Femur (tissue), 1 donor: ENCODE measurements at places on chromosomes 5 and 9.

DNA sequence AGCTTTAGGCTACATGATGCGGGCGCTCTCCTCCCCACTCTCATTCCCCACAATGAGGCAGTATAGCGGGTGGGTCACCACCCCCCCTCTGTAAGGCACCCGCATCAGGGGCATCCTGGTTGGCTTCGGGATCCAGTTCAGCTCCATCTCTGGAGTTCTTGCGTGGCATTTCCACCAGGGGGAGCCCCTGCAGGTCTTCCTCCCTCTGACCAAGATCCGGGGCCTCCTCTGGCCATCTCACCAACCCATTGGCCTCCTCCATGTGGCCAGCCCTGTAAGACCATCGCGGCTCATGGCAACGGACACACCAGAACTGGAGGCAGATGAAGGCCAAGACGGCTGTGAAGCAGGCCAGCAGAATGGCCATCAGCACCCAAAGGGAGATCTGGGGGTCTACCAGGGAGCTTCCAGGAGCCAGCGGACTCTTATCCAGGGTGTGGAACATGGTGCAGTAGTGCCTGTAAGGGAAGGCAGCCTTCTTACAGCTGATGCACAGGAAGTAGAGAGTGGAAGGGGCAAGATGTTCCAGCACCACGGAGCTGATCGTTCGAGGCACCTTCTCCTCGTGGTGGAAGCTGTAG is 77.0 kb downstream of the CYFIP2 start:
- DNase-seq = no peak

DNA sequence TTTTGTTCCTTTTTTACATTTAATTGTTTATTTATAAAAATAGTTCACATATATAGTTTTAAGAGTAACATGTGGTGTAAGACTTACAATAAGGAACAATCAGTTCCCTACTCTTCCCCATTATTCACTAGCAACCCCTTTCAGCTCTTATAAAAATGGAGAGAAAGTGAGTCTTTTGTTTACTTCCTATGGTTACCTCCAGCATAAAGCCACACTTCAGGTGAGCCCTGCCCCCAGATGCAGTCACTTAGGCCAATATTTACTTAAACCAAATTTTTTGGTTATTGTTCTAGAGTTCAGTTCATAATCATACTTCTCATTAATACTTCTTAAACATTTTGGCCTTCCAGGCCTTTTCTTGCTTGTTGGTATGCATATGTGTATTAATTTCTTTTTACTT is 33.7 kb downstream of the UBE2R2 start:
- no peak for DNase-seq

- DNase-seq = no peak
Observed at GRCh38 chr5:83219077-83219476, 141.7 kb downstream of the XRCC4 start.

- DNase-seq = no peak
Observed at GRCh38 chr9:113563826-113564497, 100.4 kb downstream of the RGS3 start.

DNA sequence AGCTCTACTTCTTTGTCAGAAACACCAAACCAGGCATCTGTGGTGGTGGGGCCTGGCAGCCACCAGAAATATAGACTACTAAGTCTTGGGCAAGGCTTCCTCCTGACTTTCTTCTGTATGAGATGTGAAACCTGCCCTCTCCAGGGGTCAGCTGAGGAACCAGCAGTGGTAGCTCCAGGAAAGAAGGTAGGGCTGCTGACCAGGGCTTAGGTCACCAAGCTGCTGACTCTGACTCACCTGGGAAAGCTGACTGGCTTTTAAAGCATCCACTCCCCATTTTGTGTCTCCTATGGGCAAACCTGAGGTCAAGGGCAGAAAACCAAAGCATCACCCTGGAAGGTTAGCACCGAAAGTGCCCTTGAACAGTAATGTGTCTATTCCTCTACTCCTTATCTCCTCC is 10.4 kb upstream of the SH3TC2 start:
- DNase-seq = no peak

GRCh38 chr5:88398316-88398715 is 129.7 kb upstream of the TMEM161B start:
- no peak for DNase-seq

GRCh38 chr9:21852754-21853153 is 50.3 kb downstream of the MTAP start:
- DNase-seq = no peak

DNA sequence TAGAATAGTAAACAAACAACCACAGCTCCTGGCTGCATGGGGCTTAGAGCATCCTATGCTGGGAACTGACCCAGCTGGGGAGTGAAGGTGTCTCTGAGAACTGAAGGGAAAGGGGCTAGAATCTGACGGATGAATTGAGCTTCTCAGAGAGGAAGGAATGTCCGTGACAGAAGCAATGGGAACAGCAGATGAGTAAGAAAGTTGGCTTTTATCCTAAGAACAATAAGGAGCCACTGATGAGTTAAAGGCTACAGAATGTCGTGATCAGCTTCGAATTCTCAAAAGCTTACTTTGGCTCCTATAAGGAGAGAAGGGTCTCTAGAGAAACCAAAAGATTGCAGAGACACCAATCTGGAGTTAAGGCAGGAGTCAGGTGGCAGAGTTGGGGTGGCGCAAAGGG is 52.6 kb downstream of the EBF1 start:
- no peak for DNase-seq

GRCh38 chr5:150522504-150523414 is 14.8 kb downstream of the NDST1 start:
- DNase-seq = no peak

- no peak for DNase-seq
Observed at GRCh38 chr5:17160756-17161040, 56.7 kb upstream of the BASP1 start.

- no peak for DNase-seq
Observed at GRCh38 chr9:89838621-89839020, 233.8 kb downstream of the GADD45G start.

DNA sequence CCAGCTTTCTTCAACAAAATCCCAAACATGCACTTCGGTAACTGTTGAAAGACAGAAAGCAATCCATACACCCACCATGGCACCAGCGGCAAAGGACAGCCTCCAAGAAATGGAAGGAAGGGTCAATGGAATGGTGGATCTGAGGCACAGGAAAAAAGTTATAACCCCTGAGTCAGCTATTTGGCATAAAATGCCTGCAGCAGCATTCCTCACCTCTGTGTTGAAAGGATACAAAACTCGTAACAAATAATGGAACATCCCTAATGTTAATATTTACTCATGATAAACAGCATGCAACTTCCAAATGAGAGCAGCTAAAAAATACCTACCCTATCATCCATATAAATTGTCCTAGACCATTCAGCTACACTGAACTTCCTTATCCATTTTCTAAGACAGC is 9.4 kb downstream of the FBXW11 start:
- no peak for DNase-seq

GRCh38 chr9:110802416-110803035 is 133.9 kb downstream of the MUSK start:
- DNase-seq = no peak

GRCh38 chr5:95026718-95027117 is 258.2 kb downstream of the MCTP1 start:
- DNase-seq = no peak

DNA sequence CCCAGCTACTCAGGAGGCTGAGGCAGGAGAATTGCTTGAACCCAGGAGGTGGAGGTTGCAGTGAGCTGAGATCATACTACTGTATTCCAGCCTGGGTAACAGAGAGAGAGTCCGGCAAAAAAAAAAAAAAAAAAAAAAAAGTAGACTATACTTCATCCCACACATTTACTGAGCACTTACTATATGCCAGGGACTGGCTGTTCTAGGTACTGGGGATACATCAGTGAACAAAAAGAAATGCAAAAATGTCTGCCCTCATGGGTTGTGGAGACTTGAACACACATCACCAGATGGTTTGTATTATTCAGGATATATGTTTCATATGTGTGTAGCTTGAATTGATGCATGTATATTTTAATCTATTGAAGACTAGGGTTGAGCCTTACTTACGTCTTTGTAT is 2.9 kb upstream of the LHFPL2 start:
- no peak for DNase-seq

GRCh38 chr5:33808699-33809098 is 83.1 kb downstream of the ADAMTS12 start:
- DNase-seq = no peak

DNA sequence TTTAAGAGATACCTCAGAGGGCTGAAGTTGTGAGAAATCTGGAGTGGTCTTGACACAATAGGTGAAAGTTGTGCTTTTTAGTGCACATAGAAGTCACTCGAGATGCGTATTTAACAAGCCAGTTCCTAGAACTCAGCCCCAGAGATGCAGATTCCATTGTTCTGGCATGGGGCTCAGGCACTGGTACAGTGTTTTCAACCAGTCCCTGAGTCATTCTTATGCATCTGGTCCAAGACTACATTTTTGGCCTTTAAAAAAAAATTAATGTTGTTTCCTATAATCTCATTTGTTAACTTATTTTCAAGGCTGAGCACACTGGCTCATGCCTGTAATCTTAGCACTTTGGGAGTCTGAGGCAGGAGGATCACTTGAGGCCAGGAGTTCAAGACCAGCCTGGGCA is 29.6 kb downstream of the PTTG1 start:
- DNase-seq = no peak

DNA sequence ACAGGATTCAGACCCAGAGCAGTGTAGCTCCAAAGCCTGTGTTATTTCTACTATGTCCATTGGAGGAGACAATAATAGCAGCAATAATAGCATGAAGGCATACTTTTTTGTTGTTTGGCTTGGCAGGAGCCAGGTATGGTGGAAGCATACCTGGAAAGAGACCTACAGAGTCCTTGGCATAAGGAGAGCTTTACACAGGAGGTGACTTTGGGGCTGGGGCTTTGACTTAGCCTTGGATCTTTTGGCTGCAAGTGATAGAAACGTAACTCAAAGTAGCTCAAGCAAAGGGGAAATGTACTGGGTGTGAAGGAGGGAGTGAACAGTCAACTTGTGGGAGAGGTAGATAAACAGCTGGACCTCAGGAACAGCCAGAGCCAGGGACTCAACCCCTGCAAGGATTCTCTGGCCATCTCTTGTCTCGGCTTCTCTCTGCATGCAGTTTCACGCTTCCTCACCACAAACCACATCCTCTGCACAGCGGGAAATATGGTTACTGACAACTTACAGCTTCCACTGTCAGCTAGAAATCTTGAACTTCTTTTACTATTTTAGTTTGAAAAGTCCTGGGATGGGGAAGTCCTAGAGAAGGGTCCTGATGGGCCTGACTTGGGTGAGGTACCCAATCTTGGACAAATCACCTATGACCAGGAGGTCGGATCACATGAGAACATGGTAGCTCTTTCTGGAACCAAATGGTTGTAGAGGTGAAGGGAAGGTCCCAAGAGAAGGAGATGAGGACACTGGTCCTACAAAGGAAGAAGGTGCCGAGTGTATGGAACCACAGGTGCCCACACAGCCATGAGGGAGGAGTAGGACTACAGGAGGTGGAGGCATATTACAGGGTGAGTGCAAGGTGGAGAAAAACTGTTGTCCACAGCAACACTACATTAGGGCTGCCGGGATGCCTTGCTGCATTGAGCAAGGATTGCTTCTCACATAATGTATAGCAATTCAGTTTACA is 47.0 kb upstream of the TGFBR1 start:
- DNase-seq = peak; percentile 59

DNA sequence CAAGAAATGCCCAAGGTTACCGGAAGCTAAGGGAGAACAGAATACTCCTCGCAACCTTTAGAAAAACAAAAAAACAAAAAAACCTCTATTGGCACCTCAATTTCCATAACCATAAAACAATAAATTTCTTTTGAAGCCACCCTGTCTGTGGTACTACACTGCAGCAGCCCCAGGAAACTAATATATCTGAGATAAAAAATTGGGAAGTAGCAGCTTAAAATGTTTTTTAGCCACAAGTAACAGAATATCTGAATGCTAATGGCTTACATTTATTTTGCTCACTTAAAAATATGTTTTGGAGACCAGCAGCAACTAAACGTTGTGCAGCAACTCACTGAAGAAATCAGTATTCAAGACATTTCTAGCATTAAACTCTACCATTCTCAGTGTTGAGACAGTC is 969.6 kb downstream of the DNAH5 start:
- DNase-seq = no peak

DNA sequence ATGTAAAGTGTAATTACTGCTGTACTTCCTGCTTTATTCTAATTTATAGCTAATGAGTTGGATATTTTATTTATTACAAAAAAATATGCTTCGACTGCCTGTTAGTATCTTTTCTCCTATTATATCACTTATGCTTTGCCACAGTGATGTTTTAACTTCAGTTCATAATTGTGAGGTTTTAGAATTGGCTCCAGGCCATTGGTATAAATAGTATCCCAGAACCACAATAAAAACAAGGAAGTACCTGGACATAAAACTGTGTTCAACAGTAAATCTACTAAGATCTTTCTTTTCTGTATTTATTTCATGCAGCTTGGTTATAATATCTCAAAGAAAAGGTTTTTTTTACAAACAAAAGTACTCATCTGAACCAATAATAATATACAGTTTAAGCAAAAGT is 354.3 kb upstream of the CDH9 start:
- DNase-seq = no peak

DNA sequence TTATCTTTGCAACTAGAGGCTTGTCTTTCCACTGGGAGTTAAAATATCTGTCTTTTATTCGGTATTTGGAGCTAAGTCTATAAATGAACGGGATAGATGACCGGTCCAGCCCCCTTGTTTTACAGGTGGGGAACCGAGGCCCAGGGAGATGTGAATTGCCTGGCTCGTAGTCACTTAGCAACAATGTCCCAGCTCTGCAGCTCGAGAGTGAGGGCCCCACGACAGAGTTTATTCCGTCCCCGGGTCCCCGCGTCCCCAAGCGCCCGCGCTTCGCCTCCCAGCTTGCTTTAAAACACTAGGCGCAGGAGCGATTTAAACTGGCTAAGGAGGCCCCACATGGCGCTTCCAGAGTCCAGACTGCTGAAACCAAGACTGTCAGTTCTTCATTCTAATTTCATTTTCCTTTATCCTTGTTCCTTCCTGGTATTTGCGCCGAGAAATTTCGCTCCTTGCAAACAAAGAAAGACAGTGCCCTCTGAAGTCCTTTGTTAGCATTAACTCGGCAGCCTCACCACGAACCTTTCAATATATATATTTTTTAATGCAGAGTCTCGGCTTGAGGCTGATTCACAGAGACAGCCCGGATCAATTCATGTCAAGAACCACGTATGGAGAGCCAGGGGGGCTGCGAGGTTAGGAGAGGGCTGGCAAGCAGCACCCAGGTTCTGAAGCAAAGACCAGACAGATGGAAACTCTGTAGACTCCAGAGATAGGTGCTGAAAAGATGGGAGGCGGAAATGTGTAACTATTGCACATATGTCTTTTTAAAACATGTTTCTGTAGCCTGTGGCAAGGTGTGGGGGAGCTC is 1.4 kb upstream of the ENC1 start:
- peak; percentile 70 for DNase-seq

- DNase-seq = no peak
Observed at GRCh38 chr9:136039488-136039887, 55.6 kb downstream of the NACC2 start.

GRCh38 chr5:72956324-72957140 is 691 bp downstream of the FCHO2 start:
- peak; percentile 80 for DNase-seq
